ENCODE measurements at places on chromosomes 16 and 17.
A peak's percentile ranks its signal among the peaks of the same experiment; 100 is the strongest.

GRCh38 chr17:6994118-6994598 is 1.7 kb upstream of the ALOX12 start:
- no peak for DNase-seq

DNA sequence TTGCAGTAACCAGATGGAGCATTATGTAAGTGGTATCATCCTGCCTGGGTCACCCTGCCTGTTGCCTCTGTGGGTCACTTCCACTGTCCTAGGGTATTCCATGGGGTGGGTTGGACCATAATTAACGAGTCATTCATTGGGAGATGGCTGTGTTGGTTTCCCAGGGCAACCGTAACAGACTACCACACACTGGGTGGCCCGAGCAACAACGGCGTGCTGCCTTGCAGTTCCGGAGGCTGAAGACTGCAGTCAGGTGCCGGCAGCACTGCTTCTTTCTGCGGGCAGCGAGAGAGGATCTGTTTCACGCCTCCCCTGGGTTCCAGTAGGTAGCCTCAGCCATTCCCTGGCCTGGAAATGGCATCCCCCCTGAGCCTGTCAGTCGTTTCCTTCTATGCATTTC is 28.9 kb upstream of the CMIP start:
- DNase-seq = no peak

GRCh38 chr17:67107811-67108775 is 63.7 kb downstream of the CACNG1 start:
- no peak for DNase-seq

DNA sequence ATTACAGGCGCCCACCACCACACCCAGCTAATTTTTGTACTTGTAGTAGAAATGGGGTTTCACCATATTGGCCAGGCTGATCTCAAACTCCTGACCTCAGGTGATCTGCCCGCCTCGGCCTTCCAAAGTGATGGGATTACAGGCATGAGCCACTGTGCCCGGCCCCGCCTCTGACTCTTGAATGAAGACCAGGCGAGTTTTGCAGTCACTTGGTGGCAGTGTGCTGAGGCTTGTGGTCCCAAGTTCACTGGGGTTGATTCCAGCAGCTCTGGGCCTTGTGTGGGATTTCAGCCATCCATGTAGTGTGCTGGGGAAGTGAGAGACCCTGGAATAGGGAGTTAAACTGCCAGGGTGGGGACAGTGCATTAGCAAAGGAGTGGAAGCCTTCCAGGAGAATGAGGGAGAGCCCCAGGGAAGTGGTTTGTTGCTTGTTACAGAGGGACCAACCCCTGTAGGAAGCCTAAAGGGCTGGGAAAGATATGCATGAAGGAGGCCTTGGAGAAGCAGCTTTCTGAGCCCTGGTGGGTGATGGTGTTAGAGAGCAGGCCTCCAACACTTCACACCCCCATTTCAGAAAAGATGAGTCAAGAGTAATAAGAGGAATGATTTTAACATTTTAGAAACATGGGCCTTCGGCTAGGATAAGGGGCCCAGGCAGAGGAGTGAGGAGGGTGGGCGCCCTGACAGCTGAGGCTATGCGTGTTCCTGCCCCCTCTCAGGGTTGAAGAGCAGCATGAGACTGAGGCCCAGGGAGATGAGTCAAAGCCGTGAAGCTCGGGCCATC is 14.5 kb downstream of the PSKH1 start:
- DNase-seq = no peak

DNA sequence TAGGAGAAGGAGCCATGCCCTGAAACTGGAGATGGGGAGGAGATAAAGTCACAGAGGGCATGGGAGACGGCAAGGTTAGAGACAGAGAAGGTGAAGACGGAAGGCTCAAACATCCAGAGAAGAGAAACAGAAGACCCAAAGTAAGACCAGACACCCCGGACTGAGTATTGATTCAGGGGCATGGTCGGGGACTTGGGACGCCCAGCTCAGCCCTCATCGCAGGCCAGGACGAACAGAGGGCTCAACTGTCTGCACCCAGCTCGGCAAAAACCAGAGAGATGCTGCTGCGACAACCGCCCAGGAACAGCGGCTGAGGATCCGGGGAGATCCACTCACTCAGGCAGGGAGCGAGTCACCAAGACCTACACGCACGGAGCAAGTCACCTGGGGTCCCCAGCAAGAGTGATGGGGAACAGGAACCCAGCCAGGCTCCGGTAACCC is 999 bp downstream of the XYLT1 start:
- DNase-seq = no peak

DNA sequence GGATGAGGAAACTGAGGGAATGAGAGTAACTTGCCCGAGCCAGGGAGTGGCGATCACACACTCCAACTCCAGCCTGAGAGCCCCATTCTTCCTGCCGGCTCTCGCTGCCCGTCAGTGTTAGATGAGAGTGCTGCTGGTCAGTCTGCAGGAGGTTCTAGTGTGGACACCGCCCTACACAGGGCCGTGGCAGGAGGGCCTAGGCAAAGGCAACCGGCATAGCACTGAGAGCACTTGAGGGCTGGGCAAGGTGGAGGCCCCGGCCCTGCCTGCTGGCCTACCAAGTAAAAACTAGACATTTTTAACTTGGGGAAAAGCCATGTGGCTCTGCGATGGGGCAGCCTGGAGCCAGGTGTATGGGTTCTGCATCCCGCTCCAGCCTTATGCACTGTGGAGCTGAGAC is 354.8 kb downstream of the SEC14L1 start:
- no peak for DNase-seq

DNA sequence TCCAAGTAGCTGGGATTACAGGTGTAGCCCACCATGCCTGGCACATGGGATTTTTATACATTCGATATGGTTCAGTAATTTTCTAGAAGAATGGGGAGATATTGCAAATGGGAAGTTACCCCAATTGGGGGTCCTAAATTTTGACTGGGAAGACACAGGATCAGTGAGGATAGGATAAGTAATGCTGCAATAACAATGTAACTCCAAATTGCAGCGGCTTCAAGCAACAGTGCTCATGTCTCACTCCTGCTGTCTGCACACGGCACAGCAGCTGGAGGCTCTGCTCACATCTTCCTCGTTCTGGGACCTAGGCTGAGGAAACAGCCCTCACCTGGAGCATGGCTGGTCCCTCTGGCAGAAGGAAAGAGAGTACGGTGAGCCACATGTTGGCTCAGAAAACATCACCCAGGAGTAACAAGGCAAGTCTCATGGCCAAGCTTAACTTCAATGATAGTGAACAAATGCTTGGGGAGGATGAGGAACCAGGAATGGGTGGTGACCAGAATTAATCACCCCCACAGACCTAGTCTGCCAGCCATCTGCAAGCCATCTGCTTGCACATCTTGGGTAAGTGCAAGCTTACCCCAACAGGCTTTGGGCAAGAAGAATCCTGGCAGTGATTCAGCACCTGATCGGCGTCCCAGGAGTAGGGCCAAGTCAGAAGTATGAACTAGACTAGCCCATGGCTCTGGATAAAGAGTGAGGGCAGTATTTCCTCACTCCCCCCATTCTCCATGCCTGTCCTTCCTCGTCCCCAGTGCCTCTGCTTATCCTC is 229.2 kb downstream of the COPRS start:
- no peak for DNase-seq

DNA sequence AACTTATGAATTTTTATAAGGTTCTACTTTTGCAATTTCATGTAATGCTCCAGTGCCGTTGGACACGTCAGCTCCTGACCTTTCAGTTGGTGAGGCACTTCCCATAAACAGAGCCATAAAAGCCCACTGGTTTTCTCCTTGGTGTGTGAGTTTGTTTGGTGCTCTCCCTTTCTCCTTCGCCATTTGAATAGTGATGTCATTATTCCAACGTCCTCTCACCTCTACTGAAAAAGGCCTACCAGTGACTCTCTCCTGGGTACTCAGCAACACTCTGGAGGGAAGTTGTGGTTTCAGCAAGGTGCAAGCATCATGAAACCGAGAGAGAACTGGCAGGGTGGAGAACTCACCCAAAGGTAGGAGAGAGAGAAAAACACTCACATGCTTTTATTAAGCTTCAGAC is 29.6 kb upstream of the HNF1B start:
- DNase-seq = peak; percentile 61

DNA sequence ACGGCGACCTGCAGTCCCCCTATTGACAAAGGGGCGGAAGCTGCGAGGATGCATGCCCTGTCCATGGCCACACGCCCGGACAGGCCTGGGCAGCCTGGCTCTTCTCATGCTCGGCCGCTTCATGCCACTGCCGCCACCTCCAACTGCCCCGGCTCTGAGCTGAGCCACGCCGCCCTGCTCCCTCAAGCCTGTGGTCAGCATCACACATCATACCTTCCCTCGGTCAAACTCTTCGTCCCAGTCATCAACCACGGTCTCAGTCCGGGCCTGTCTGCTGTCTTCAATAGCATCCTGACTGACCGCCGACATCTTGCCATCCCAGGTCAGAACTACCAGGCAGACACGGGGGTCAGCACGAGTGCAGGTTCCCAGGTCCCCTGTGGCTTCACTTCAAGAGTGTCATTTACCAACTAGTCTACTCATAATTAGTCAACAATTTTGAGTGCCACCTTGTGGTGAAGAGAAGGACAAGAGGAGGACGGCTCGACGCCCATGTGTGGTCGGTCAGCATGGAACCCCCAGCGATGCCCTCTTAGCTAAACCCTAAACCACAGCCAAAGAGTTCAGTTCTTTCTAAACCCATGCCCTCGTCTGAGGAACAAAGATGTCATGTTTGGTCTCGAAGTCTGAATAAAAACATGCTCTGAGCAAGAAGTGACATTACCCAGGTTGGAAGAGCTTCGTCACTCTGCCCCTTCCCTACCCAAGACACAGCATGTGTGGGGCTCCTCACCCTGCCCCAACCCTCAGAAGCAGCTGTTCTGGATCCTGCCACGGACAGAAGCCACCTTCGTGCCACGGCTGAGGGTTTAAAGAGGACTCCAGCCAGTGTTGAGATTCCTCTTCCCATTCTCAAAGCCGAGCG is 16.9 kb upstream of the CYTH1 start:
- DNase-seq = no peak

DNA sequence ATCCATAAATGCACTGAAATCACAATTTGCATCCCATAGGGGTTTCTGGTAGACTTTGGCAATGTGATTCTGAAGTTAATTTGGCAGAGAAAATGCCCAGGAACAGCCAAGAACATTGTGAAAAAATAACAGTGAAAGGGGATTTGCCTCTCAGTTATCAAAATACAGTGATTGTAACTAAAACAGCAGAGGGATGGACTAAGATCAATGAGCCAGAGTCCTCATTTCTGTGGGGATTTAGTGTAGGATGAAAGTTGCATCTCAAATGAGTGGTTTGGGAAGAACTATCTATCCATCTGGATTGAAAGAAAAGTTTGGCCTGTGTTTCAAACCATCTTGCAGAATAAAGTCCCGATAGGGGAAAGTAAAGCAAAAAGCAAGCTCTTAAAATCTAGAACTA is 28.1 kb downstream of the MYBBP1A start:
- no peak for DNase-seq

- no peak for DNase-seq
Measured at GRCh38 chr17:69704935-69705334, 290.4 kb downstream of the MAP2K6 start.

DNA sequence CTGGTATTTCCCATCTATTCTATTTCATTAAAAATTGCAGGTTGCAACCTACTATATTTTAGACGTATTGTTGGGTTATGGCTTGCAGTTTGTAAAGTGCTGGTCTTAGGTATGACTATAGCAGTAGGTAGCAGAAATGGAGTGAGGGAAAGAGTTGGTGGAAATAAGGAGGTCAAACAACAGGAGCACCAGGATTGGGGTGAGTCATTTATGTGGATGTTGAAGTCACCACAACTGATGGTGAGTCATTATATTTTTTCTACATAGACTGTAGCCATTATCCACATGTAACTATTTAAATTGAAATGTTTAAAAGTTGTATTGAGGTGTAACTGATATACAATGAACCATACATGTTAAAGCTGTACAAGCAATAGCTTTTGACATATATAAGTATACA is 25.0 kb upstream of the HS3ST3A1 start:
- no peak for DNase-seq

GRCh38 chr17:70242781-70243437 is 73.6 kb downstream of the KCNJ2 start:
- no peak for DNase-seq

DNA sequence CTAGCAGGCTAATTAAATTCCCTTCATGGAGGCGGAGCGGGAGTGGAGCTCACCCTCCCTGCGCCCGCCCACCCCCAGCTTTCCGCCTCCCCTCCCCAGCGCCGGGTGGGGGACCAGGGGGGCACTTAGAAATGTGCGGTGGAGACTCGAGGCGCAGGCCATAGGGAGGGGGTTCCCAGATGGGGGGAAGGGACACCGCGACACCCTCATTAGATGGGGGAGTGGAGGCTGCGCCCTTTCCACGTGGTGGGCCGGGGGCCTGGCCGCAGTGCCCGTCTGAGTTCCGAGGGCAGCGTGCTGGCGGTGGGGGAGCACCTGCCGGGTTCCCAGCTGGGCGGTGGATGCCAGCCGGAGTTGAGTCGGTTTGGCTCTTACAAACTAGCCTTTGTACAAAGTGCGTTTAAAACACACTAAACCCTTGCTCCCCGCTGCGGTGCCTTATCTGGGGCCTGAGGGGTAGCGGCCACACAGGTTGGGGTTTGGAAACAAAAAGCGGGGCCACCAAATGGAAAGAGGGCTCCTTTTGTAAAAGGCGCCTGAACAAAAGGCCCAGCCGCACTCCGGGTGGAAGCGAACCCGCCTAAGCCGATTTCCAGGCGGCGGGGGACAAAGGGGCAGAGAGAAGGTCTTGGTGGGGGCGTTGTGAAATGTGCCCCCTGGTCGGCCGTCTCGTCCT is 1.4 kb downstream of the GSE1 start:
- no peak for DNase-seq

GRCh38 chr16:87186446-87186845 is 130.7 kb downstream of the C16orf95 start:
- no peak for DNase-seq

GRCh38 chr16:73778887-73779286 is 517.7 kb upstream of the PSMD7 start:
- no peak for DNase-seq

GRCh38 chr16:30434852-30435251 is 5.0 kb upstream of the DCTPP1 start:
- DNase-seq = no peak

- DNase-seq = no peak
Measured at GRCh38 chr17:73820686-73821448, 176.6 kb upstream of the SDK2 start.

DNA sequence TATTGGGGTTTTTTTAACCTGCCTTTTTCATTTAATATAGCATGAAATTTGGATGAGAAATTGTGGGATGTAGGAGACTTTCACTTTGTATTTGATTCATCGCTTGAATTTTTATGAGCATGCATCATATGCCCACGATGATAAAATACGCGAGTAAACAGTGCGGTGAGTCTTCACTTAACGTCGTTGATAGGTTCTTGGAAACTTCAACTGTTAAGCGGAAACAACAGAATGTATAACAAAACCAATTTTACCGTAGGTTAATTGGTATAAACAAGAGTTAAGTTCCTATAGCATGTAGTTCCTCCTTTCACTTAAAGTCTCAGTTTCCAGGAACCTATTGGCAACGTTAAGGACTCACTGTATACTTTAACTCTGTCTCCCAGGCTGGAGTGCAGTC is 28.7 kb downstream of the MMP15 start:
- no peak for DNase-seq

- peak; percentile 28 for DNase-seq
Measured at GRCh38 chr17:34567691-34568465, 11.5 kb upstream of the TMEM132E start.

Data from kidney glomerular epithelial cell (primary cell).